Activated CD8-positive, alpha-beta memory T cell treated with anti-CD3 and anti-CD28 coated beads for 1 hour (primary cell): ENCODE measurements at places on chromosomes 6 and 20.

DNA sequence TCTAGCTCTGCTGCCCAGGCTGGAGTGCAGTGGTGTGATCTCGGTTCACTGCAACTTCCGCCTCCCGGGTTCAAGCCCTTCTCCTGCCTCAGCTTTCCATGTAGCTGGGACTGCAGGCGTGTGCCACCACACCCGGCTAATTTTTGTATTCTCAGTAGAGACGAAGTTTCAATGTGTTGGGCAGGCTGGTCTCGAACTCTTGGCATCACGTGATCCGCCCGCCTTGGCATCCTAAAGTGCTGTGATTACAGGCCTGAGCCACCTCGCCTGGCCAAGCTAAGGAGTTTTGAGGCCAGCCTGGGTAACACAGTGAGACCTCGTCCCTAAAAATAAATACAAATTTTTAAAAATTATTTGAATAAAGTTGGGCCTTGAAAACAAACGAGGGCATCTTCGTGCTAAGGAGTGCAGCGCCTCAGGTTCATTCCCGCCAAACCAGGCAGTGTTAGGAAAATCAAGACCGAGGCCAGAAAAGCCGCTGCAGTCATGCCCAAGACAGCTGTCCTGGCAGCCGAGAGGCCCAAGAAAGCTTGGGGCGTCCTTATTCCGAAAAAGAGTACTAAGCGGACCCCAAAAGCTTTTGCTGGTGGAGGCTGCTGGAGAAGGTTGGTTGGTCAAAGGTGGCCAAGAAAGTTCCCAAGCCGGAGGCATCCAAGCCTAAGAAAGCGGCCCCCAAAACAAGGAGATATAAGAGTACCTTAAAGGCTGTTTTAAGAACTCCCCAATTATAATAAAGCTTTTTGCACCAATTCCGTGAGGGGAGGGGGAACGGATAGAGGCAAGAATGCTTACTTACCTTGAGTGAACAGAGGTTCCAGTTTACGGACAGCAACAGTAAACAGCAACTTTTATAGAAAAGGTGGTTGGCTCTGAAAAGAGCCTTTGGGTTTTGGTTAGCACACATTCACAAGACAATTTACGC, 109.0 kb downstream of the HFE start:
- no peak for DNase-seq

GRCh38 chr6:20038410-20039204, 173.7 kb downstream of the MBOAT1 start:
- no peak for DNase-seq

DNA sequence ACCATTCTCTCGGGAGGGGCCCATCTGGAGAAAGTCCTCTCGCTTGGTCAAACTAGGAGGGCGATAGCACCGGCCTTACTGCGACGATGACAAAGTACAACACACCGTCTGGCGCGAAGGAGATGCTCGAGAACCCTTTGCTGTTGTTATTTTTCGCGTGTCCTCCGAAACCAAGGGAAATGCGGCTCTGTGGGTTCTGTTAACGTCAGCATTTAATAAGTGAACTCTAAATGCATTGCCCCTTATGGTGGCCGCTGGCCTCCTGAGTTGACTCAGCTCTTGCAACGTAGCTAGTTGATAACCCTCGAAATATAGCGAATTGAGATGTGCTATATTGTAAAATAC, 577 bp upstream of the SCAND1 start:
- DNase-seq, result no peak

GRCh38 chr20:32332614-32333013, 25.5 kb upstream of the ASXL1 start:
- no peak for DNase-seq
